CD4-positive, alpha-beta T cell treated with Interleukin-2 at 100 ng/mL for 4 hours (primary cell): ENCODE measurements at places on chromosomes 4 and X.
A peak's percentile ranks its signal among the peaks of the same experiment; 100 is the strongest.

DNA sequence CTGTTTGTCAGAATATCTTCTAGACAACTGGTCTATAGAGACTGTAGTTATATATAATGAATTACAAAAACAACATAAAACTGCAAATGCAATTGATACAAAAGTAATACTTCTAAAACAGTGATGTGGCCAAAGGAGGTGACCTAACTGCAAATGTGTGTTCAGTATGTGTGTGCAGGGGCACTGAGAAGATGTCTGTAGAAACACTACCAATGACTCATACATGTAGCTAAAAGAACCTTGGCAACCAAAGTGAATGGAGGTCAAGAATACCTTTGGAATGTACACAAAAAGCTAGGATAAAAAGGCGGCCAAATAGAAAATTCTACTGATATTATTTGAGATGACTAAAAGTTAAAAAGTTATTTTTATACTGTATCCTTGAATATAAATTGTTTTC, 261.8 kb downstream of the CAMK2D start:
- DNase-seq = no peak

- DNase-seq = no peak
Observed at GRCh38 chrX:81202456-81202819, 536 bp downstream of the SH3BGRL start.

- DNase-seq = no peak
Observed at GRCh38 chr4:74044677-74045076, 6.2 kb upstream of the CXCL3 start.

DNA sequence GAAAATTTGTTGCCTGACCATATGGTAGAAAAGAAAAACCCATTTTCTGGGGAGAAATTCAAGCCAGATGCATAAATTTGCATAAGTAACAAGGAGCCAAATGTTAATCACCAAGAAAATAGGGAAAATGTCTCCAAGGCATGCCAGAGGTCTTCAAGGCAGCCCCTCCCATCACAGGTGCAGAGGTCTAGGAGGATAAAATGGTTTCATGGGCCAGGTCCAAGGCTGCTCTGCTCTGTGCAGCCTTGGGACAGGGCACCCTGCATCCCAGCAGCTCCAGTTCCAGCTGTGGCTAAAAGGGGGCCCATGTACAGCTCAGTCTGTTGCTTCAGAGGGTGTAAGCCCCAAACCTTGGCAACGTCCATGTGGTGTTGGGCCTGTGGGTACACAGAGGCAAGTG, 200.0 kb downstream of the LARP7 start:
- DNase-seq = no peak

- DNase-seq = no peak
Observed at GRCh38 chr4:122705547-122706117, 26.9 kb upstream of the BBS12 start.

DNA sequence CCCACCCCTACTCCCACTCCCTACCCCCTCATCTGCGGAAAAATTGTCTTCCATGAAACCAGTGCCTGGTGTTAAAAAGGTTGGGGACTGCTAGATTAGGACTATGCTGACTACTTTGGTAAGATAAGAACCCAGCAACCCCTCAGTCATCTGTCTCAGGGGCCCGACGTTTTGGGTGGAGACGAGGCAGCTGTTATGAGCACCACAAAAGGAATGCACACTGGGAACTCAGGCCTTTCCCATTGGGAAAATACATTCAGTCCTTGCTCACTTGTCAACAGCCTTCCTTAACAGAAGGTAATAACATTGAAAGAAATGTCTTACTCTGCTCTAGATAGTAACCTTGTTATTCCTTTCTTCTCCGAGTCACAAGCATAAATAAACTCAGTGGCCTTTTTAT, 310.8 kb downstream of the AFF2 start:
- no peak for DNase-seq

- DNase-seq = no peak
Observed at GRCh38 chr4:163588532-163588931, 94.0 kb downstream of the TMA16 start.

DNA sequence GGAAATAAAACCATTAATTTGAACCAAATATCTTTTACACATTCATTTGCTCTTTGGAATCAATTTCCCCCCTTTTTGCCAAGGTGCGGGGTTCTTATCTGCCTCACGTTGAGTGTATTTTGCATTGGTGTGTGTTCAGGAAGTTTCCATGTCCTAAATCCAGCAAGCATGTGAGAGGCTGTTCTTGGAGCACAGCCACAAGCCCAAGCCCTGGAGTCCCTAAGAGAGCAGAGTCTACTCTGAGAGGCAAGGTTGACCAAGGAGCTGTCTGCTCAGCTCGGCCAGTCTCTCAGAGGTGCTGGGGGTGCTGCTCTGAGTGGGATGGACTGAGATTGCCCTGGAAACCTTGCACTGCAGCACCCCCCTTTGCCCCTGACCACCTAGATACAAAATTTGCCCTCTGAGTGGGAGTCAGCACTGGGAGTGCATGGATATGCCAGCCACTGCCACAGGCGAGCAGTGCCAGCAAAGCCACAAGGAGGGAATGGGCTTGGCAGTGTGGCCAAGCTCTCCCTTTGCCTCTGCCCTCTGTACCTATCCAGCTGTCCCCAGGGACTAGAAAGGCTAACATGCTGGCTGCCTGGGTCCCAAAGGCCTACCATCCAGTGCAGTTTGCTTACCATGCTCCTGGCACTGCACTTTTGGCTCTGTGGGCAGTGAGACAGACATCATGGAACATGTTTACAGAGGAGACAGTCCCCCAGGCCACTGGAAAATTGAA, 20.5 kb upstream of the FAM193A start:
- DNase-seq = no peak

- DNase-seq = no peak
Observed at GRCh38 chrX:132094164-132094563, 33.7 kb downstream of the FRMD7 start.

DNA sequence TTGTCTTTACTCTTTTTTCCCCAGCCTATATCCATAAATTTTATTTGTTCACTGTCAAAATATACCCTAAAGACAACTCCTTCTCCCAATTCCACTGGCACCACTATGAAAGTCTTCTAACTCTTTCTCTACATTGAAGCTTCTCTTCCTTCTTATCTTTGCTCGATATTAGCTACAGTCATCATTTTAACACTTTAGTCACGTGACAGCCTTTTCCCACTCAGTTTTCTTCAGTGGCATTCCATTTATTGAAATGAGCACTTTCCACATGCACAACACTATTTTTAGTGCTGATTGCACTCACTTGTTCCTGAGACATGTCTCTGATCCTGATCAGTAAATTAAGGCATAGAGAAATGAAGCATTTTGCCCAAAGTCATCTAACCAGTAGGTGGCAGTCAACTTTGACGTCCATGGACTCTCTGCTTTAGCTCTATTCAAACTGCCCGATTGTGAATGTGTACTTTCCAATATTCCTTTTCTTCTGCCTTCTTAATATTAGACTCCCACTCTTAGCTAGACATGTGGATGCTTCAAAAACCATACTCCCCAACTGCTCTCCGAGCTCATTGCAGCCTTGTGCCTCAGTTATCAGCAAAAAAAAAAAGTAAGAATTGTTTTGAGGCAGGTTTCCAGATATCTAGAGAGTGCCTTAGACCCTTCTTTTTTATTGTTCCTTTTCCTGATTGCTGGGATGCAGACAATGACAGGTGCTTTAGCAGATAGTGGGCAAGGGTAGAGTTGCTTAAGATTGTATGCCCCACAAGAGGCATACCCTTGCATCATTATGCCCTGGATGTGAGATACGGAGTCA, 394.4 kb upstream of the ADGRL3 start:
- DNase-seq = no peak

GRCh38 chrX:42943051-42943974, 165.3 kb upstream of the PPP1R2C start:
- DNase-seq = peak; percentile 59

GRCh38 chr4:138647433-138647832, 368.1 kb upstream of the NOCT start:
- no peak for DNase-seq

- DNase-seq = no peak
Observed at GRCh38 chr4:1595789-1596325, 88.3 kb downstream of the FAM53A start.

DNA sequence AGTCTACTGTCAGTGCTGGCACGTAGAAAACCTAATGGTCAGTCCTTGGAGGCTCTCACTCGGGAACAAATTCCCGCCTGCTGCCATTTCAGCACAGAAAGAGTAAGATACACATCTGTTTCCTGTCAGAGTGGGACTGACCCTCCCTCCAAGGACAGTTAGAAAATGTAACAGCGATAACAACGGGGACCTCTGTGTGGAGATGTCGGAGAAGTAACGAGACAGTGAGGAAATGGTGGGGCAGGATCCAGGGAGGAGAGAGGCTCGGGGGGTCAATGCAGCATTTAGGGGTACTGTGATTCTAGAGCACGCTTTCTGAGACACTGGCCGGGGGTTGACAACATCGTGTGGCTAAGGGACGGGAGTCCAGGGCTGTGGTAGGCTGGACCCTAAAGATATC, 36.0 kb upstream of the SORCS2 start:
- no peak for DNase-seq

GRCh38 chr4:109673303-109673702, 29.9 kb downstream of the CASP6 start:
- no peak for DNase-seq

GRCh38 chrX:22246620-22247019, 26.1 kb upstream of the CBLL2 start:
- DNase-seq = no peak

DNA sequence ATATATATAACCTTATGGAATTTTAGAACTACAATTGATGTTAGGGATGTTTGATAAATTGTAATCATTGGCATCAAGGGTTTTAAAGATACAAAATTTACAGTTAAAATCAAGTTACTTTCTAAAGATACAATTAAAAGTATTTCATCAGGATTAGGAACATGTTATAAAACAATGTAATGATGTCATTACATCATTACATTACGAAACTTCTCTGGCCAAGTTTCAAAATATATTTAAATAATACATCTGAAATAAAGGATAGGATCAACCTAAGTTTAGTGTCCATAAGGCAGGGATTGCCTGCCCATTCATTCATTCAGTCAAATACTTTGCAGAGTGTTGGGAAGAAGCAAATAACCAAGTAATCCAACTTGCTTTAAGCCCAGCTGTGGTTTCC, 75.1 kb downstream of the TENM3 start:
- DNase-seq = no peak

- no peak for DNase-seq
Observed at GRCh38 chrX:123773258-123773988, 40.6 kb upstream of the THOC2 start.

GRCh38 chr4:92776080-92776479, 472.3 kb downstream of the GRID2 start:
- no peak for DNase-seq

DNA sequence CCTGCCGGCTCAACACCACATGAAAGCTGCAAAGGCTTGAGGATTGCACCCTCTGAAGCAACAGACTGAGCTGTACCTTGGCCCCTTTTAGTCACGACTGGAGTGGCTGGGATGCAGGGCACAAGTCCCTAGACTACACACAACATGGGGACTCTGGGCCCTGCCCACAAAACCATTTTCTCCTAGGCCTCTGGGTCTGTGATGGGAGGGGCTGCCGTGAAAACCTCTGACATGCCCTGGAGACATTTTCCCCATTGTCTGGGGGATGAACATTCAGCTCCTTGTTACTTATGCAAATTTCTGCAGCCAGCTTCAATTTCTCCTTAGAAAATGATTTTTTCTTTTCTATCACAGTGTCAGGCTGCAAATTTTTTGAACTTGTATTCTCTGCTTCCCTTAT, 123.5 kb upstream of the SMARCAD1 start:
- DNase-seq = no peak

DNA sequence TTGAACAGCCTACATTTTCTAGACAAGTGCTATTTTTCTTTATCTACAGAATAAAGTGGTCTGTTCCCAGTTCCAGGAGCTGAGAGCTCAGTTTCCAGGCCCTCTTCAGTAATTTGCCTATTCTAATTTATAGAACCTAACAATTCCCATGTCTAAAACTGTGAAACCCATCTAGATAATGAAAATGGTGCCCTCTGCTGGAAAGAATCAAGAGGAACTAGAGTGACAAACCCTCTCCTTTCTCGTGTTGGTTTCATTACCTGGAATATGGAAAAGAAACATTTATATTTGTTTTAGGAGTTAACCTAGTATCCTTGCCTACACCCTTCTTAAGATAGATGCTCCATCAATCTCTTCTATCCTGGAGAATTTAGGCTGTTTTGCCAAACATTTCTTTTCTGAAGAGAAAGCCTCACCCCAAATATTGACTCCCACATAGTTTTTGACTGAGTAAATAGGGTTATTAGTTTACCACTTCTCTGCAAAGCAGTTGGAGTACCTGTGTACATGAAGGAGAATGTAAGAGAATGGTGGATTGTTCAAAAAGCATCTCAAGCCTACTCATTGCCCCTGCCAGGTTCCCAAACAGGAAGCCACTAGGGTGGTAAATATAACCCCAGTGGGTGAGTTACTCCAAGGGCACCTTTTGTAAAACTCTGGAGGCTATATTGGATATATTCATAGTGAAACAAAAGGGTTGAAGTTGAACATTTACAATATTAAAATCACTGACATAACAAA, 121.6 kb downstream of the RASL11B start:
- peak; percentile 58 for DNase-seq

DNA sequence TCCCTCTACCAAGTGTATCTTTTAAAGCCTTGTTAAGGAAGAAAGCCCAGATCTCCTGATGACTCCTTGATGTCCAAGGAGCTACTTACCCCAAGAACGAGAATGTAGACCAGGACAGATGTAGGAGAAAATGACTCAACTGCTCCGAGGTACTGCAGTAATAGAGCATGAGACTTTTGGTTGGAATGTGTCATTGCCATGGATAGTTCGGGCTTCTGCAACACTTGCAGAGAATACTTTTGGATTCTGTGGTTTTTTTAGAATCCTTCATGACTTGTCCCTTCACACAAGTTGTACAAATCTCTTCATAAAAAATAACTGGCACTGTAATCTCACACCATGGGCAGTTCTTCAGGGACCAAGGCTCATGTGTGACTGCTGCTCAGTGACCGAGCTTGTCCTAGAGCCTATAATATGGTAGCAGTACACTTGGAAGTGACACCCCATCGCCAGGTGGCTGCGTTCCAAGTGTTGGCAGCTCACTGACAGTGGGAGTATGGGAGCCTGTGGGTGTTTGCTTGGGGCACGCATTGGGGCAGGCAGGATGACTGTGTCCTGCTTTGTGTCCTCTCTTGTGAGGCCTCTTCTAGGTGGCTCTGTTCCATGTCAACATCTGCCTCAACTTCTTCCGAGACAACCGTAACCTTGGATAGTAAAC, 87.9 kb upstream of the WDR1 start:
- DNase-seq = no peak
